B cell (primary cell): ENCODE measurements at places on chromosomes 12 and 14. TPM values are rescaled to one million over a fixed set of nuclear protein-coding genes. Genes with fewer than 3 reads are reported as not detected.

GRCh38 chr12:88247241-88247643, 105.1 kb downstream of the TMTC3 start:
- DNase-seq, result no peak

GRCh38 chr14:75260025-75260763, 18.4 kb upstream of the FOS start:
- no peak for DNase-seq

The TSFM gene
- polyA plus RNA-seq, result 3.9 and 5.6 TPM in 2 replicates

The C12orf56 gene
- polyA plus RNA-seq, result not detected in 2 replicates

DNA sequence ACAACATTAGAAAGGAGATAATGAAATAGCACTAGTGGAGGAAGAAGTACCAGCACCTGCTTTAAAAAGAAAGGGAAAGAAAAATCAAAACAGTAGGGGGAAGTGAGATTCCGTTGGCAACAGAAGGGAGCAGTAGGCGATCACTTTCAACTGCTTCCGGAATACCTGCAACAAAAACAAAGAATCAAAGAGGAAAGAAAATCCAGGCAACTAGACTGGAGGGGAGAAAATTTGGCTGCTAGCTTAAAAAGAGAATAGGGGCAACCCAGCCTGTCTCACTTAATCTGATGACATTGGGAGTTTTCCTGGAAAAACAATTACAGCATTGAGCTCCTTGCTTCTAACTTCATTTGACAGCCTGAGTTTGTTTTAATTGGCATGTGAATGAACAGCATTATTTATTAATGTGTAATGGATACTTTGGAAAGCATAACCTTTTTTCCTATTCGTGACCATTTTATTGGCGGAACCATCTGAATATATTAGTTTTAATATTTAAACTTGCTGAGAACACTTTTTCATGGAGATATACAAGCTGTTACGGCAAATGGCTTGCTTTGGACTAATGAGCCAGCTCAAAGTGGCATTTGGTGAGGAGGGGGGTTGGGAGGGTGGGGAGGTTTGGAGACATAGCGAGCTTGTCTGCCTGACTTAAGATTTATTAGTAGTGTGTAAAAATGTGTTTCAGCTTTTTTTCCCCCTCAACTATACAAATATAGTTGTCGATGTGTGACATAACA, 2.5 kb upstream of the DACT1 start:
- peak; percentile 54 for DNase-seq

DNA sequence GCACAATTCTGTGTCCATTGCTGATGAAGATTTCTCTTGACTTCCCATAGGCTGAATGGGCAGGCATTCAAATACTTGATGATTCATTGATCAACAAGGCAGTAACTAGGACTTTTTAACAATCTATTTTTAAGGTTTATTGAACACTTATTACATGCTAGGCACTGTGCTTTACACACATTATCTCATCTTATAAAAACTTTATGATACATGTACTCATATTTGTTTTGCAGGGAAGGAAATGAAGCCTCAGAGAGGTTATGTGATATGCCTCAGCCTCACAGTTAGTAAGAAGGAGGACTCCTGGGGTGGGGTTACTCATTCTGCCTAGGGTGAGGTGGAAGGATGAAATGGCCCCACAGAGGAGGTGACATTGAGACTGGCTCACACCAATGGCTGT, 12.9 kb upstream of the EMP1 start:
- no peak for DNase-seq

The COCH gene
- polyA plus RNA-seq, result 11.6 and 24.5 TPM in 2 replicates

The DBX2 gene
- polyA plus RNA-seq, result not detected in 2 replicates

GRCh38 chr12:6424008-6424347, 20.8 kb upstream of the CD27 start:
- DNase-seq, result no peak

DNA sequence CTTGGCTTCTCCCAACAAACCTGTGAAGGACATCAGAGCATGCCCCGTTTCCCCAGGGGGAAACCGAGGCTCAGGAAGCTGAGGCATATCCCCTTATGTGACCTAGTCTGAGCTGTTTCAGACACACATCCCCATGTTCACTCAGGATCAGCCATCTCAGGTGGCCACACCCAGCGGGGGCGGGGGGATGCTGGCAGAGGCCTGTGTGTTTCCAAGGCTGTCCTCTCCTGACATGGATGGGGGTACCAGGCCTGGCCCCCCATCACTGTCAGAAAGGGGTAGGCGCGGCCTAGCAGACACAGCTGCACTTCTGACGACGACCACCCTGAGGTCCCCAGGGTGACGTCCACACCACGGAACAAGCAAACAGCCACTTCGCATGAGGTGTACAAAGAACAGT, 22.1 kb downstream of the CCDC85C start:
- no peak for DNase-seq

DNA sequence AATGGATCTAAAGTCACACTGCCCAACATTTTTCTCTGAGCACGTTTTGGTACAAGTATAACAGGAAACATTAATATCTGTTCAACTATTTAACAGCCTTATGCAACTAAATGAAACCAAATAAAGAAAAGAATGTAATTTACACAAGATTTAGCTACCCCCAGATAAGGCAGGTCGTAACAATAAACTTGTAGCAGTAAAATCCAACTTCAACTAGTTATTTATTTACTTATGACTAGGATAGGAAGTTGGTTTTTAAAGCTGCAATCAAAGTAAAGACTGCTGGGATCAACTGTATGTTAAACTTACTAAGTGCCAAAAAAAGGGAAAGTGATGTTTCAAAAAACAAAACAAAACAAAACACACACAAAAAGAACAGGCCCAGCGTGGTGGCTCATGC, 30.9 kb downstream of the FERMT2 start:
- DNase-seq, result no peak

The GPR84 gene
- polyA plus RNA-seq, result 0.16 and 0.46 TPM in 2 replicates

DNA sequence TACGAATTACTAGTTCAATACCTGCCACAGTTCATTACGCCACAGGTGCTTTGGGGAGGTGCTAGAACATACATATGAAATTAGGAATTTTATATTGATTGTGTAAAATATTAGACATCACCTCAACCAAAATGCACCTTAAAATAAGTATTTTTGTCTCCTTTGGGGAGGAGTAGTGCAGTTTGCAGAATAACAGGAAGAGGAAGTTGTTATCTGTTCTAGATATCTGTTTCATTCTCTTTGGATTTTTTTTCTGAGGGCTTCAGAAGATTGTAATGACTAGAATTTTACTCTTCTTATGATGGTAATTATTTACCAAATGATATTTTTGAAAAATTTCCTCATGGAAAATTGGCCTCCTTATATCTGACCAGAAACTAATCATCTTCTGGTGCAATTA, 9.9 kb upstream of the GYS2 start:
- no peak for DNase-seq

GRCh38 chr12:42802785-42803189, 213.2 kb upstream of the PRICKLE1 start:
- no peak for DNase-seq

DNA sequence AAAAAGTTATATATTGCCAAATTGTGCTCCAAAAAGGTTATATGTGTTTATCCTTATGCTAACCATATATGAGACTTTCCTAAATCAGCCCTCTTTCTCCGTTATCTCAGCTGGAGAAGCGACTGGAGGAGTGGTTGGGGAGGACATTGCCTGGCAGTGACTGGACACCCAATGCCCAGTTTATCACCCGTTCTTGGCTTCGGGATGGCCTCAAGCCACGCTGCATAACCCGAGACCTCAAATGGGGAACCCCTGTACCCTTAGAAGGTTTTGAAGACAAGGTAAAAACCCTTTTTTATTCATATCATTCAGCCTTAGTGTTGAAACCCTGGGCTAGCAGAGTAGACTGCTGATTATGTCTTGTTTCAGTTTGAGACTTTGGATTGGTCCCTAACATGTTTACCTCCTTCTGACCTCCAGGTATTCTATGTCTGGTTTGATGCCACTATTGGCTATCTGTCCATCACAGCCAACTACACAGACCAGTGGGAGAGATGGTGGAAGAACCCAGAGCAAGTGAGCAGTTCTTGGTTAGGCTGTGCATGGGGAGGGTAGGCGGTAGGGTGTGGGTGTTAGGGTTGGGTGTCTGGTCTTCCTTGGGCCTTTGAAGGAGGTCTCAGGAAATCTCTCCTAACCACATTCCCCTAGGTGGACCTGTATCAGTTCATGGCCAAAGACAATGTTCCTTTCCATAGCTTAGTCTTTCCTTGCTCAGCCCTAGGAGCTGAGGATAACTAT, 8.6 kb downstream of the DDIT3 start:
- DNase-seq, result no peak
